ENCODE measurements at places on chromosomes 4 and X. TPM values are rescaled to one million over a fixed set of nuclear protein-coding genes. Genes with fewer than 3 reads are reported as not detected.

DNA sequence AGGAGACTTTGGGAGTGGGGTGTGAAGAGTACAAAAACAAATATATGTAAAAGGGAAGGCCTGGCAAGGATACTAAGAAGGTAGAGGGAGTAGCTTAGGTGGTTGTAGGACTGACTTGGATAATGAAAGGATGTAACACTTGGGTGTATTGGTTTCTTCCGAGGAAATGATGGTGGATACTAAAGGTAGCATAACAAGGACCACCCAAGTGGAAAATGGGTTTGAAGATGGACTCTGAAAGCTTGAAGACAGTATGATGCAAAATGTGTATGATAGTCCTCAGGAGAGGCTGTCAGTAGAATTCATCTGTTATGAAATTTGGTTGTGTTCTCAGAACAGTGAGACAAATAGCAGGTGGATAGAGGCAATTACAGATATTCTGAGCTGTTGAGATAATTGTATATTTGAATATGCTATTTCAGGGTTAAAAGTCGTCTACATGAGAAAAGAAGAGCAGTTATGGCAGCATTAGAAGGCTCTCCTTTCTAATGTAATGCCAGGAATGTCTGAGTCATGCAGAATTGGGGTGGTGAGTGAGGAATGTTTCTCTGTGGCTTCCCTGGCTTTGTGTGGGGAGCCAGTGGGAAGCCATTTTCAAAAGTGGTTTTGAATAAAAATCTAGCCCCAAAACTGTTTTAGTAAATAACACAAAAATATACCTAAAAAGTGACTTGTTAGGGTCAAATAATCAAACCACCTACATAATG, 75.6 kb downstream of the FHIP1A start:
- no peak for DNase-seq

The FAM114A1 gene
- 129 TPM for total RNA-seq

- peak; percentile 78 for DNase-seq
These were observed at the start of gene IL1RAPL1 for GRCh38 chrX:28586981-28587551. TSS of gene IL1RAPL1 (plus strand) at chrX:28587446.

The CTSO gene
- total RNA-seq = 24.5 TPM

The CXCL8 gene
- total RNA-seq = 9.6 TPM

GRCh38 chrX:72348247-72348979, 42.7 kb upstream of the CITED1 start:
- DNase-seq = no peak

DNA sequence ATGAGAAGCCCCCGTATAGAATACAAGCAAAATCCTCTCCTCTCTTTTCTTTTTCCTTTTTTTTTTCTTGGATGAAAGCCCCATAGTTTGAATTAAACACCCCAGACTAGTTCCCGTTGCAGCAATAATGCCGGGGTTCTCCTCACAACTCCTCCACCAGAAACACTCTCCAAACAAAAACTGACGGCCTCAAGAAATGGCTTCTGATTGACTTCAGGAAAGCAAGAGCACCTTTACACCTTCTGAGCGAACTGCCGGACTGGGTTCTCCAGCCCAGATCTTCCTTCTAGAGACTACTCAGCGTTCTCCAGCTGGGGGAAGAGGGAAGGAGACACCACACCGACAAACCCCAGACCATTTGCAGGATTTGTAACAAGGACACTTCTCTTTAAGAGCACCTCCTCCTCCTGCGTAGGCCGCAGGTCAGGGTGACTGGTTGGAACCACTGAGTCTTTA, 4.0 kb downstream of the HAND2 start:
- peak; percentile 64 for DNase-seq

The FAM47A gene
- total RNA-seq = not detected

DNA sequence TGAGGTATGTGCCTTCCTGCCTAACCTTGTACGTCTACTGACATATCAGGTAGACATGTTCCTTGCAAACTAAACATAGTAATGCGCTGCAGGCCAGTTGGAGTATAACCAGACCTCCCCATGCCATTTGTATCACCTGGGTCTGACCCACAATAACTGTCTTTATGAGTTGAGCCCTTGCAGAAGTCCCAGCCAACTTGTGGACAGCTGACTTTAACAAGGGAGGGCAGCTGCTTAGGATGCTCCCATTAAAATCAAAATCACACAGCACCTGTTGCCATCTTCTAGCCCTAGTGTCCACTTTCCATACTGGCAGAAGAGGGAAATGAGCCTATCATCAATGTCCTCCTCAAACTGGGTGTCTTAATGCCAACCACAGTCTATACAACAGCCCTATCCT, 41.6 kb downstream of the KANTR start:
- DNase-seq = peak; percentile 40

- DNase-seq = no peak
These were observed 20.3 kb upstream of the VEGFD start for GRCh38 chrX:15404401-15405096.

- DNase-seq = peak; percentile 17
These were observed 52.2 kb downstream of the EFNB1 start for GRCh38 chrX:68880846-68881552.

GRCh38 chr4:96599752-96600151, 759.9 kb downstream of the PDHA2 start:
- no peak for DNase-seq

The GAGE12C gene
- not detected for total RNA-seq

GRCh38 chrX:115958687-115959359, 211.7 kb upstream of the AGTR2 start:
- no peak for DNase-seq

- no peak for DNase-seq
These were observed 68.7 kb upstream of the AFAP1 start for GRCh38 chr4:8008391-8008790.

The PCSK1N gene
- 2.5 TPM for total RNA-seq

DNA sequence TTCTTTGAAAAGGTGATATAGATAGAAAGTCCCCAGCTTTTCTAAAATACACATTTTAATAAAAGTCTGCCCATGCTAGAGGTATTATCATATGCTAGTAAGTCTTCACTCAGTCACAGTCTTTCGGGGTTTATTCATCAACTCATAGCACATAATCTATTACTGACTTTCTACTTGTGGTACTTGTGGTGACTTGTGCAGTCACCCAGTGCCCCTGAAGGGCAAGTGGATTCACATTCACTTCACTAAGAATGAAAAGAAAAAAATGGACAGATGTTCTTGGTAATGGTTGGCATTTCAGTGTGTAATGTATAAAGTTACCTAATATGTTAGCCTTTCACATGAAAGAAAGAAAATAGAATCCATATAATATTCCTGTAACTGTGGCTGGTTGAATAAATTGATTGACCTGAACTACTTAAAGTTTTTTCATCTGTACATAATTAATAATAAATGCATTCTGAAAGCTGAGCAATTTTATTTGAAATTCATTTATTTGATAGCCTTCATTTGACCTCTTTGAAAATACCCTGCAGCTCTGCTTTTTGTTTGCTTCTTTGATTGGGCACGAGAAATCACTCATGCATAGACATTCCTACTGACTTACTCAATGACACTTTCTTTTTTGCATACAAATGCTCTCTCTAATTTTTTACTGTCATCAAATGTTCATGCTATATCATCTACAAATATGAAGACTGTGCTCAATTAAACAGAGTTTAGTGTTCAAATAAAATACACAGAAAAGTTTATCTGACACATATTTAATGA, 39.5 kb upstream of the ZNF330 start:
- DNase-seq = no peak

GRCh38 chr4:183722731-183723560, 63.9 kb downstream of the TRAPPC11 start:
- peak; percentile 63 for DNase-seq

The MAGEA11 gene
- total RNA-seq = 0.82 TPM

DNA sequence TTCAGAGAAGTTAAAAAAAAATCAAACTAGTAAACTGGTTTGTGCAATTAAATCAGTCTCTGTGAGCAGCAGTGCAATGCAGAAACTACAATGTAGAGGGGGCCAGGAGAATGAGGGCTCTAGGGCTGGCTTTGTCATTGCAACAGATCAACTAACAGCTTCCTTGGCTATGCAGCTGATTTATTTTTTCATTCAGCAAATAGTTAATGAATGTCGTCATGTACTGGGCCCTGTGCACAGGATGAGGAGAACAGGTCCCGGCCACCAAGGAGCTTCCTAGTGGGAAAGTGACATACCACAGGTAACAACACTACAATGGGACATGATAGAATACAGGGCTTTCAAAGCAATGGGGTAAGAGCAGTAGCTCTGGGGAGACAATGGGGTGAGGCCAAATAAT, 190.1 kb downstream of the NSUN7 start:
- peak; percentile 34 for DNase-seq

DNA sequence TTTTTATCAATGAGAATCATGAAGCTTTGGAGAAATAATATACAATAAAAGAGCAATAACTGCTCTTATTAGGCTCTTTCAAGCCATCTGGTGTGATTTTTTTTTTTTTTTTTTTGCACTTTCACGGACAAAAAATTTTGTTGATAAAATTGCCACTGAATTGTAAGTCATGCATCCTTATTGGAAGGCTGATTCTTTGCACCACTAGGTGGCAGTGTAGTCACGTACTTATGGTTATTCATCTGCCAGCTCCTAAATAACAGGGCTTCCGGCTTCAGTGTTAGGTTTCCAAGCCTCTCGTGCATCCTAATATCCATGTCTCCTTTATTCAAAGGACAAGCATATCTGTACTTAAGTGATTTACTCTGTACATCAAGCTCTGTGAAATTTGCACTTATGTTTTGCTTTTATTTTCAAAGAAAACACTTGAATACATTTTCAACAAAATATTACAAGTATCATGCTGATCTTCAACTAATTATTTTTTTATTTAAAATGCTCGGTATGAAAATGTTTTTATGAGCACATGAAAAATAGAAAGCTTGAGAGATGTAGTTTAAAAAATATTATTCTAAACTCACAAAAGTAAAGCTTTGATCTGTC, 1578.3 kb upstream of the TENM3 start:
- peak; percentile 94 for DNase-seq

The LRAT gene
- total RNA-seq = 0.10 TPM

The NRK gene
- total RNA-seq = 256 TPM

The KDR gene
- total RNA-seq = 56.2 TPM

The PCDH7 gene
- 65.0 TPM for total RNA-seq

DNA sequence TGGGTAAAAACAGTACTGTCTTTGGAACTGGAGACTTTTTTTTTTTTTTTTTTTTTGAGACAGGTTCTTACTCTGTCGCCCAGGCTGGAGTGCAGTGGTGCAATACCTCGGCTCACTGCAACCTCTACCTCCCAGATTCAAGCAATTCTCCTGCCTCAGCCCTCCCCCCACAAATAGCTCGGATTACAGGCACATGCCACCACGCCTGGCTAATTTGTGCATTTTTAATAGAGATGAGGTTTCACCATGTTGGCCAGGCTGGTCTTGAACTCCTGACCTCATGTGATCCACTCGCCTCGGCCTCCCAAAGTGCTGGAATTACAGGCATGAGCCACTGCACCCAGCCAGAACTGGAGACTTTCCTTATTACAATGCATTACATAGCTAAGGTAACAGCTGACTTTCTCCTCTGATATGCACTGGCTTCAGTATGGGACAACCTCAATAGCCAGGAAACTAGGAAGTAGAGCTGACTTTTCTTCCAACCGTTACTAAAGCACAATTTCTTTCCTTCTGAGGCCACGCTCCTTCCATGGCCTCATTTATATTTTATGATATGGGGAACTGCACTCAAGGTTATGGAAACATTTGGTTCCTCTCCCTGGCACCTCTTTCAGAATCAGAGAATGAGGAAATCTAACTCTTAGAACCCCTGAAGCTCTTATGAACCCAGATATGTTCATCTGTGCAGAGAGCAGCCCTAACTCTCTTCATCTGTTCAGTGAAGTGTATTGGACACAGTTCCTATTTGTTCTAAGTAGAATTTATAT, 53.5 kb upstream of the FAM9B start:
- no peak for DNase-seq

The FGFR3 gene
- total RNA-seq = 68.0 TPM

DNA sequence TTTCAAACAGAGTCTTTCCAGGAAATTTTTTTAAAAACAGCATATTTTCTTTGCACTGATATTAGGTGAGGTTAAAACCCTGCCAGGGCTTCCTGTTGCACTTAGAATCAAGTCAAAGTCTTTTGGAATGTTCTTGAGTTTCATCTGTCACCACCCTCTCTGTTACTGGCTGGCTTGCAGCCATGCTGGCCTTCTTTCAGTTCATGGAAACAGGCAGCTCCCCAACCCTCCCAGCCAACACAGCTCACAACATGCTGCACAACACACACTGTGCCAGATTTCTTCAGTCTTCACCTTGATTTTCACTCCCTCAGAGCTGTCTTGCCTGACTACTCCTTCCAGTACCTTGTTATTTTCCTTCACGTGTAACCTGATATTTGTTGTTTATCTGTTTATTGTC, 129.5 kb downstream of the KCNIP4 start:
- peak; percentile 57 for DNase-seq

DNA sequence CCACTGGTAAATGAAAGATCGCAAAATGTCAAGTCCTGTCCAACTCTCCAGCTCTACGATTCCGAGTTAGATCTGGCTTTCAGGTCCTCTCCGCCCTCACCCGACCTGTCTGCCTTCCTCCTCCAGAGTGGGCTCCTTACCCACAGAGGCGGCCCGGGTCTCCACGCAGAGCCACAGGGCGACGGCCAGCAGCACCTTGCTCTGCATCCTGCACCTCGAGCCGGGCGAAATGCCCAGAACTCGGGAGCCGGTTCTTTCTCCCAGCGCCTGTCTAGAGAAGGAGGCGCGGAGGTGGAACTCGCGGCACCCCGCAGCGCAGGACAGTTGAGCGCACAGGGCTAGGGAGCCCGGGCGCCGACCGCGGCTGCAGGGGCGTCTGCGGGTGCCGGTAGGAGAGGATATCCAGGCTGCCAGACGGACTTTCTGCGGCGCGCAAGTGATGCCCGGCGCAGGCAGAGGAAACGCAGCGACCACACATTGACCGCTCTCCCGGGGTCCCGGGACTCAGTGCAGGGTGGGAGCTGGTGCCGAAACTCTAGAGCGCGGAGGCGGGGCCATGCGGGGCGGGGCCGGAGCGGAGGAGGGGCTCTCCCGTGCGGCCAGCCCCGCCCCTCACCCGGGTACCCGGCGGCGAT, at the start of gene KDR:
Gene KDR, minus strand, starts transcription at position 509 of the 635 bp plus-strand sequence. Its CDS starts 302 bp downstream, at position 207.
- DNase-seq = peak; percentile 39

DNA sequence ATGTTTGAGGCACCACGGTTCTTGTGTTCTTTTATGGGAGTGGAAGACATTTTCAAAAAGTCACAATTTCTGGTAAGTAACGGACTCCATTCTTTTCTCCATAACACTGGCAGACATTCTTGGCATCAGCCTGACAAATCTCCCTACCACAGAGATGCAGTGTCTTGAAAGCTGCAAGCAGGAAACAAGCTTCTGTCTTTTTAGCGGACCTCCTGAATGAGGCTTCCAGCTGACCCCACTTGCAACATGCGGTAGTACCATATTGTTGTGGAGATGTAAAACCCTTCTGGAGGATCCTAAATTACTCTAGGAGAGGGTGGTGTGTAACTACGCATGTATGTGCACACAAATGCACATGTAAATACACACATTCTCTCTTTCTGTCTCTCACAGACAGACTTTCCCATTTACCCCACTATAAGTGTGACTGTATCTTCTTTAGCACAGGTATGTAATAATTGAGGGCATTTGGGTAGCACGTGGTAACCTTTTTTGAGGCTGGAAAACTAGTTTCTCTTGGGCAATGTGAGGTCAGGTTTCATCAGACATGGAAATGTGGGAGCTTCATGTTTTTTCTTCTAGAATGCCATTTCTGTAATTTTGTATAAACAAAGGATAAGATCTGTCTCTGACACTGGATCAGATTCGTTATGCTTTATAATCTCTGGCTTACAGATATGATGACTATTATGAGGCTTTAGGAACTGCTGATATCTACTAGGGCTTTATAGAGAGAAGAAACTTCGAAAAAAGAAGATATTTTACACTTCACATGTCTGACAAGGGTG, 130.1 kb downstream of the MGST2 start:
- no peak for DNase-seq
